ENCODE measurements at places on chromosomes 3 and 15.

- no peak for DNase-seq
These were observed 67.3 kb downstream of the MORC1 start for GRCh38 chr3:109050591-109051167.

GRCh38 chr3:114608293-114608692 is 314.5 kb downstream of the TIGIT start:
- no peak for DNase-seq

DNA sequence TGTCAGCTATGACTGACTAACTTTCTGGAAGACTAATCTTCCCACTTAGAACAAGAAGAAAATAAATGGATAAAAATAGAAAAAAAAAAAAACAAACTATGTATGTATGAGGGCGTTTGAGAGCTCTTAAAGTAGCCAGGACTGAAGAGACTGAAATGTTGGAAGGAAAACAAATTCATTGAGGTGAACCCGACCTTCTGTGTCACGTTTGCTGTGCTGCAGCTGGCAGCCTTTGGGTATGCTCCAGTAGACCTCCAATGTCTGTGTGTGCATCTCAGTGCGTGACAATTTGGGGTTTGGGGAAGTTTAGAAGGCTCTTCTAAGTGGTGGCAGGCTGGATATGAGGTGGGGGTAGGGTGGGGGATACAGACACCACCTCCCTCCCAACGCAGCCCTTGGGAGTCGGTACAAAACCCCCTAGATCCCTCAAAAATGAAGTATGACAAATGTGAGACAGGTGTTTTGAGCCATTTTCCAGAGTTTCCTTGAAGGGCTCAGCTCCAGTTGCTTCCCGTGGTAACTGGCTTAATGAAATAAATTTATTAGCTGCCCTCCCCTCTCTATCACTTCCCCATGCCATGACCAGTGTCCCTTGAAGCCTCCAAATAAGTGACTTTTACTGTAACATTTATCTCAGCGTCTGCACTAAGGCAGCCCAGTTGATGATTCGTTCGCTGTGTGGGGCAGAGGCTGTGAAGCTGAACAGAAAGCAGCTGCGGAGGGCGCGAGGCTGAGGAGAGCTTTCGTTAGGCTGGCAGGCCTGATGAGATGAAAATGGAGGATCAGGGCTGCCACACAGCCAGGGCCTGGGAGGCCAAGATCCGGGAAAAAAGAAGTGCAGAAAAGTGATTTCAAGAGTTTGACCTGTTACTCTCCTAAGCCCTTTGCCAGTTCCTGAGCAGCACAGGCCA is 34.9 kb upstream of the GABRB3 start:
- DNase-seq = no peak

DNA sequence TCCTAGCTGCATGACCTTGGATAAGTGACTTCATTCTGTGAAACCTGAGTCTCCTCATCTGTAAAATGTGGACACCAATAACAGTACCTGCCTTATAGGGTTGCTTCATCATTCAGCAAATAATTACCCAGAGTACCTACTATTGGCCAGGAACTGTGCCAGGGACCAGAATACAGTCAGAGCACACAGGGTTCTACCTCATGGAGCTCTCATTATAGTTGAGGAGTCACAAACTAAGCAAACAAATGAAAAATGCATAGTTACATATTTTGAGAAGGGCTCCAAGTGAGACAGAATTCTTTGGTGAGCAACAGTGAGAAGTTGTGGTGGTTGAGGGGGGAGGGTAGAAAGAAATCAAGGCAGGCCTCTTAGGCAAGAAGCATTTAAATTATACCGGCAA is 308.6 kb upstream of the WNT5A start:
- DNase-seq = no peak

DNA sequence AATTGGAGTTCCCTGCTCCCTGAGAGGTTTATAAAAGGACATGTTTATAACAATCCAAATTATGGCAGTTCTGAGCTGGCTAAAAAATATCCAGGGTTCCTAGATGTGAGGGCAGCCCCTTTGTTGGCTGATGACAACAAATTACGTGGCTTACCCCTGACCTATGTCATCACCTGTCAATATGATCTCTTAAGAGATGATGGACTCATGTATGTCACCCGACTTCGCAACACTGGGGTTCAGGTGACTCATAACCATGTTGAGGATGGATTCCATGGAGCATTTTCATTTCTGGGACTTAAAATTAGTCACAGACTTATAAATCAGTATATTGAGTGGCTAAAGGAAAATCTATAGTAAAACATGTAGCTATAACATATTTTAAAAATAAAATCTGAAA is 13.9 kb downstream of the AADAC start:
- no peak for DNase-seq

DNA sequence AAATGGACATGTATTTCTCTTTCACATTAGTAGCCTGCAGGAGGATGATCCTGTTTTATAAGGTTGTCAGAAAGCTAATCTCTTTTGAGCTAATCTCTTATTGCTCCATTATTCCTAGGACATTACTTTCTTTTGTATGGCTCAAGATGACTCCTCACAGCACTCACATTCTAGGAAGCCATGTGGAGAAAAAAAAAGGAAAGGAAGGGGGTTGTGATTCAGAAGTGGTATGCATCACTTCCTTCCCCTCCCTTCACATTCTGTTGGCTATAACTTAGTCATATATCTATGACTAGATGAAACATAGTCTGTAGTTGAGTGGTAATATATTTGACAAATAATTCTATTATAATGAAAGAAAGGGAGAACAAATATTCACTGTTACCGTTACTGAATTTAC is 168.8 kb upstream of the TTC14 start:
- no peak for DNase-seq

DNA sequence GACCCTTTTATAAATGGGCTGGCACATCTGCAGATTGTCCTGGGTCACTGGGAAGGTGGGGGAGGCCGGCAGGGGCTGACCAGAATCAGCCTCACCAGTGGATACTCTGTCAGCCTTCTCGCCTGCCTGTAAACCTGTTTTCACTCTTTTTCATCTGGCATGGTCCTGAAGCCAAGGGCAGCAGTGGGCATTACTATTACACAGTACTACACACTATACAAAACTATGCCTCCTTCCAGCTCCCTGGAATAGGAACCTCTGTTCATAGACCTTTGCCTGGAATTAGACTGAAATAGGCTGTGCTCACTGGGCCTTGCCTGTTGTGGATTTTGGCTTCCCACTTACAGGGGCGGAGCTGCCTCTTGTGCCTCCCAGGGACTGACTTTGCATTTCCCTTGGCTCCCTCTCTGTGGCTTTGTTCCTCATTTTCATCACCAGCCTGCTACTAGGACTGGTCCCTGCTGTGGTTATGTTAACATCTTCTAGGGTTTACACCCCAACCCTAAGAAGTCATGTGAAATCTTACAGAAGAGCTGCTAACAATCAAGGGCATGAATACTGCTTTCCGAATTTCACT is 120.7 kb downstream of the FNDC3B start:
- no peak for DNase-seq

DNA sequence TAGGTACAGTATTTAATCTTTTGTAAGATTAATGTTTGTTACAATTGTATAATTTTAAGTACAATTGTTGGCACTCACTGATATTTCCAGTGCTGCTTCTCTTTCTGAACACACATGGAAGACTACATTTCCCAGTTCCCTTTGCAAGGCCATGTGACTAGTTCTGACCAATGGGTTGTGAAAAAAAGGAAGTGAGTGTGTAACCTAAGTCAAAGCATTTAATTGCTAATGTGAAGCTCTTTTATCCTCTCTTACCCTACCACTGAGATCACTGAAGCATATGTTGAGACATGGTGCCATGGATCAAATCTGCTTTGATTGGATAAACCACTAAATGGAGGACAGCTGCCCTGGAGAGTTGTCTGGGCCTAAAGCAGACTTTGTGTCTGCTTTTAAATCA is 83.9 kb upstream of the PLXND1 start:
- no peak for DNase-seq

GRCh38 chr15:33234020-33234461 is 39.5 kb upstream of the FMN1 start:
- no peak for DNase-seq

DNA sequence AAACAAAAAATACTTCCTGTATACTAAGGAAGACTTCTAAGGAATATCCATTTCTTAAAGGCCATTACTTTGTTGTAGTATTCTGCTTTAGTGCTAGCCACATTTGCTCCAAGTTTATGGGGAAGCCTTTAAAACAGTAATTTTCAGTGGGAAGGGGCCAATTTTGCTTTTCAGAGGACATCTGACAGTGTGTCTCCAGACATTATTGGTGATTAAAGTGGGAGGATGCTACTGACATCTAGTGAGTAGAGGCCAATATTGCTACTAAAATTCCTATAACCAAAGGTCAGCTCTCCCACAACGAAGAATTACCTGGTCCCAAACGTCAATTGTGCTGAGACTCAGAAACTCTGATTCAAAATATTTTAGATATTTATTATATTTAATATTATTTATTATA is 24.8 kb downstream of the SLC28A2 start:
- DNase-seq = no peak

- DNase-seq = no peak
These were observed 2.9 kb downstream of the SH3GL3 start for GRCh38 chr15:83449937-83450506.

DNA sequence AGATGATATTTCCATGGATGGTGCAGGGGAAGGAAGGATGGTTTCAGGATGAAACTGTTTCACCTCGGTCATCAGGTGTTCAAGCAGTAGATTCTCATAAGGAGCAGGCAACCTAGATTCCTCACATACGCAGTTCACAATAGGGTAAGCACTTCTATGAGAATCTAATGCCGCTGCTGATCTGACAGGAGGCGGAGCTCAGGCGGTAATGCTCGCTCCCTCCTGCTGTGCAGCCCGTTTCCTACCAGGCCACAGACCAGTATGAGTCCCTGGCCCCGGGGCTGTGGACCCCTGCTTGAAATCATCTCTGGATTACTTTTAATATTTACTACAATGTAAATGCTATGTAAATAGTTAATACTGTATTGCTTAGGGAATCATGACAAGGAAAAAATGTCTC is 241.8 kb downstream of the ROBO2 start:
- DNase-seq = no peak

GRCh38 chr3:129013491-129013891 is 12.4 kb downstream of the EFCC1 start:
- DNase-seq = no peak
